ENCODE measurements at places on chromosomes 6 and 20.

DNA sequence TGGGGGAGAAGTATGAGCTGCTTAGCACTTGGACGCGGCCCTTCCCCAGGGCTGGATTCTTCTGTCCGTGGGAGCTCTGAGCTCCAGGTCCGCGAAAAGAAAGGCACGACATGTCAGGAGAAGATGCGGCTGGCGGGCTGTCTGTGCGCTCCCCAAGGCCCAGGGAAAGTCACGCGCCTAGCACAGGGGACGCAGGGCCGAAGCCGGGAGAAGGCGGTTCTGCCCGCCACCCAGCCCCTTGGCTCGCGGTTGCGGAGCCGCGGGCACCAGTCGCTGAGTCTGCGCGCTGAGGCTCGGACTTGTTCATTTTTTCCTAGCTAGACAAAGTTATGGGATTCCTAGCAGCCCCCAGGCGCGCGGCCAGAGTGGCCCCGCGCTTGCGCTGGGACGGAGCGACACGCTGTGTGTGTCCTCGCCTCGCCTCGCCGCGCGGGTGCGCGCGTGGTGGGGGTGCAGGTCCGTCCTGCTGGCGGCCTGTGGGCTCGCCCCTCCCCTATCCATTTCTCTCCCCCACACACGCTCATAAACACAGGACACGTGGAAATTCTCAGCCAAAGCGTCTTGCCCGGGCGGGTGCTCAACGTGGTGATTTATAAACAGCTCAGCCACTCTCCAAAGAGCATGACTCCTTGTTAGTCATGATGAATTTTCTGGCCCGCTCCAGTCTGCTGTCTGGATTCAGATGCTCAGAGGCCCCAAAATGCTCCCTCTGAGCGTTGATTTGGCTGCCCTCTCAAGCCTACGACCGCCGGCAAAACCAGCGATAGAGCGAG, 1.9 kb upstream of the POU3F2 start:
- no peak overlapping the region for H3K27ac ChIP-seq
- no peaks in the 10 kb centered on the region for H3K36me3 ChIP-seq
- DNase-seq = no peak
- H3K27me3 ChIP-seq = peaks cover 96% of the 10 kb centered on the region

GRCh38 chr6:31785475-31785874, 8.3 kb upstream of the VWA7 start:
- peaks cover 2% of the 10 kb centered on the region for H3K4me1 ChIP-seq
- no peak overlapping the region for H3K4me3 ChIP-seq
- no peak for DNase-seq

DNA sequence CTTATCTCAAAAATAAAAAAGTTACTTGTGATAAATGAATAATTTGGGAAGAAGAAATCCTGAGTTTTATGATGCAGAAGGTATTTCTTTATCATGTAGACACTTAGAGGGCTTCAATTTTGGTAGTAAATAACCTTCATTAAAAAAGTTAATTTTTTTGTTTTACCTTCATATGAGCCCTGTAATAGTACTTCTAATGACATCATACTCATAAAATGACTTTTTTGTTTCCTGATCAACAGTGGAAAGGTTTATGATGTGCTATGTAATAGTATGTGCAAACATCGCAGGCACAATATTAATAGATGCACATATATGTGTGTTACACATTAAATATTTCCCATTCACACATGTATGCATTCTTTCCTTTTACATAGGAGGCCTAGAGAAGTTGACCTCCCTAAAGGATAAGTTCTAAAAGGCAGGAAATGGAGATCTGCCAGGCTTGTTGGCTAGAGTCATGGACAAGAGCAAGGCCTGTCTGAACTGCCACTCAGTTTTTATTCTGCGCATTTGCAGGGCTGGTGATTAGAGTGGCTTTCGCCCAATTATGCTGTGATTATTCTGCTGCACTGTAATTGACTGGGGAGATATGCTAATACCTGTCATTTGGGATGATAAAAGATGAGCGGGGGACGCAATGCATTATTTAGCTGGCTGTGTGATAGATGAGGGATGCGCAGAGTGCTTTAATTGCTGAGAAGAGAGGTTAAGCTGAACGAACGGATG, 272.6 kb downstream of the TMEM242 start:
- DNase-seq = no peak
- no peaks in the 10 kb centered on the region for H3K27me3 ChIP-seq
- H3K4me3 ChIP-seq = no peak overlapping the region
- H3K4me1 ChIP-seq = peaks cover 9% of the 10 kb centered on the region
- H3K36me3 ChIP-seq = no peaks in the 10 kb centered on the region
- no peak overlapping the region for H3K27ac ChIP-seq

DNA sequence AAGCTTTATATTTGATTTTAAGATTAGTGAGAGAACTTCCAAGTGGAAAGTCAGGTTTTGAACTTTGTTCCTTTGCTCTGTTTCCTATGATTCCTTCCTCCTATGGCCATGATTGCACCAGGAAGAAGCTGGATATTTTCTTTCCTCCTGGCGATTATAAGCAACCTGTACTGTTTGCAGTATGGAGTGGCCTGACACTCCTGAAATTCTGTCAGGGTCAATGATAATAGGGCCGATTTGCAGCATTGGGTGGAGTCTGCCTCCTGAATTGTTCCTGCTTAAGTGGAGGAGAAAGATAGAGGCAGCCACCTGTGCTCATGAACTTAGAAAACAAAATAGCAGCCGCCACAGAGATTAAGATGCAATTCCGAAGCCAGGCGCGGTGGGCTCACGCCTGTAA, 9.8 kb upstream of the FAM217A start:
- H3K4me1 ChIP-seq = no peaks in the 10 kb centered on the region
- no peak overlapping the region for H3K4me3 ChIP-seq
- H3K36me3 ChIP-seq = no peaks in the 10 kb centered on the region
- H3K27me3 ChIP-seq = no peaks in the 10 kb centered on the region
- no peak for DNase-seq
- no peak overlapping the region for H3K27ac ChIP-seq
